C1 segment of cervical spinal cord (tissue), 14 donors: ENCODE measurements at places on chromosomes 11 and 22.

GRCh38 chr11:73317373-73317772 is 9.3 kb downstream of the ARHGEF17 start:
- no peak for DNase-seq

- DNase-seq: no peak
Measured at GRCh38 chr22:31075961-31076360, 5.2 kb upstream of the SMTN start.

GRCh38 chr22:20312396-20313191 is 7.3 kb downstream of the DGCR6L start:
- no peak for DNase-seq

- no peak for DNase-seq
Measured at GRCh38 chr11:134576721-134577171, 164.7 kb upstream of the B3GAT1 start.

DNA sequence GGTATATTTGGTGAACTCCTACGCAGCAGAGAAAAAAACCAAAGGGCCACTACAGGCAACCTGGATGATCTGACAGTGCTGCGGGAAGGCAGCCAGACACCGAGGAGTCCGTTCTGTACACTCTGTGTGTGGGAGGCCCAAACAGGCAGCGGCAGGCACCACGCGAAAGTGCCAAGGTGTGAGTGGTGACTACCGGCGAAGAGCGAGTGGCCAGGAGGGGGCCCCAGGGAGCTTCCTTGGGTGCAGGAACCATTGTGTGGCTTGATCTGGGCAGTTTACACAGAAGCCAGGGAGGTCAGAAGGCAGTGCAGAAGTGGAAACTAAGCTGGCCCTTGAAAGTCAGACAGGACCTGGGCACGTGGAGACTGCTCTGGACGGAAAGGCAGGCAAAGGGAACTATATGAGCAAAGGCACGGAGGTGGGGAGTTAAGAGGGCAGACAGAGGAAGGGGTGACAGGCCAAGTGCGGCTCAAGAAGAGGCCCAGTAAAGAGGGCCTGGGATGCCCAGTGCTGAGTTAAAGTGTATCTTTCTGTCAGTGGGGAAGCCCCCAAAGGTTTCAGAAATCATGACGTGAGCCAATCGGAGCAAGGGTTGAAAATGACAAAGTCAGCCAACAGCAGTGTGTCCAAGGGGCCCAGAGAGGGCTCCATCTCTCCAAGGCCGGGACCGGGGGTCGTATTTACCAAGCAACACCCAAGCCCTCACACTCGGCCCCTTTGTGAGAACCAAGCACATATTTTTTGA is 10.6 kb downstream of the TMEM184B start:
- DNase-seq: peak; percentile 56

DNA sequence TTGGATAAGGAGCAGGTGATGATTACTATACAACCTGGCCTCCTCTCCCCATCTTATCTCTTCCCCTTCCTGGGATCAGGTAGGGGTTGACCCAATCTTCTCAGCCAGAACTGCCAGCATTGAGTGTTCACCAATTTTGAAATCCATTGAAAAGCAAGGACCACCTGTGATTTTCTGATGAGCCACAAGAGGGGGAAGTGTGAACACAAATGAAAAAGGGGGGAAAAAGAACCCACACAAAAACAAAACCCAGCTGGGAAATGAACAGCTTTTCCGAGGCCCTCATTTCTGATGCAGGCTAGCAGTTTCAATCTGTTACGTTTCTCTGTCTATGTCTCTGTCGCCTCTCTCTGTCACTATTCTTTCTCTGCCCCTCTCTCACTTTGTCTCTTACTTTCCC is 161.9 kb downstream of the INSC start:
- DNase-seq: no peak

DNA sequence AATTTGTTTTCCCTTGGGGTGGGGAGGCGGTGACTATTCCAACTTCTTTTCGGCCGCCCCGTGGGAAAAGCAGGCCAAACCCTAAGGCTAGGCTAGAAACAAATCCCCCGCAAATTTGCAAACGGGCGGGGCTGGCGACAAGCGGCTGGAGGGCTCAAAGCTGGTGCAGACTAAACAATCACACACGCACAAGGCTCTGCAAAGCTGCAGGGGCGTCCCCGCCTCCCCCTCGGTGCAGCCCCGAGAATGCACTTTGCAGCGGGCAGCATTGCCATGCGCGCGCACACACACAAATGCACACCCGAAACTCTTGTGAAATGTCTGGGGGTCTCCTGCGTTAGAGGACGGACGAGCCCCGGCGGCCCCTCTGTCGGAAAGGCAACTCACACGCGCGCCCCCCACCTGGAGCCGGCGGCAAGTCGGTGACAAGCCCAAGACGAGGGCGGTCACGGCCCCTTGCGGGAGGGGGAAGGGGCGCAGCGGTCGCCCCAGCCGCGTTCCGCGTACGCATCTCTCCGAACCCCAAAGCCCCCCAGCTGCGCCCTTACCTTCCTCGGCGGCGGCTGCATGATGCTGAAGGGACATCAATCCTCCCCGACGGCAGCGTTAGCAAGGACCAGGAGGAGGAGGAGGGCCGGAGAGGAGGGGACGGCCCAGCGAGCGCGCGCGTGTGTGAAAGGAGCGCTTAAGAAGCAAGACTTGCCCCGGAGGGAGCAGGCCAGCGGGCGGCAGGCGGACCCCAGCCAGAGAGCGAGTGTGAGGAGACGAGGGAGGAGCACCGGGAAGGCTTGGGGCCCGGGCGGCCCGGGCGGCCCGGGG is 600 bp downstream of the FCHSD2 start:
- peak; percentile 64 for DNase-seq

- DNase-seq: no peak
Measured at GRCh38 chr11:18757811-18758210, 31.8 kb upstream of the IGSF22 start.

- DNase-seq: no peak
Measured at GRCh38 chr11:8035200-8035855, 45.7 kb upstream of the TUB start.

DNA sequence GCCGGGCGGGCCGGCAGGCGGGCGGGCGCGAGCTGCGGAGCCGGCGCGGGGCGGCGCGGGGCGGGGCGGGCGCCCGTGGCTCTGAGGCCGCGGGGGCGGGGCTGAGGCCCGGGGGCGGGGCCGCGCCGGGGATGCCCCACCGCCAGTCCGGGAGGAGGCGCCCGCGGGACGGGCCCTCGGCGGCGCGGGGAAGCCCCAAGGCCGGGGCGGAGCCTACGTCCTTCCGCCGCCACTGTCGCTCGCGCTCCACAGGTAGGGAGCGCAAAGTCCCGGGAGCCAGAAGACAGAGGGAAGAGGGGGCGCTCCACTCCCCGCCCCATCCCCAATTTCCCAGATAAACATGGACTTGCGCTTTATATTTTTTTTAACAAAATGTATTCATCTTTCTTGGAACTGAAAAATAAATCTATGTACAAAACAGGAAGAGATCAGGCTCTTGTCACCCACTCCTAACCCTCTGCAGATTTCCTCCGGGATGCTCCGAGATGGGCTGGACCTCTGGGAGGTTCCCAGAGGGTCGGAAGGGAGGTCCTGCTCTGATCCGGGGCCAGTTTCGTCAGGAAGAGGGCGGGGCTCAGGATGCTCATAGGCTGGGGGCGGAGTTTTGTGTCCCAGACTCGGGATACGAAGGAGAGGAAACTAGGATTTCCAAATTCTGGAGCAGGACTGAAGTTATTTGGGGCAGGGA is at the start of gene MAP4K2:
Gene MAP4K2 (minus strand): TSS at position 57 of the 688 bp plus-strand sequence. CDS start 65 bp downstream, outside the sequence.
- peak; percentile 53 for DNase-seq

GRCh38 chr11:108549319-108549885 is 44.2 kb downstream of the EXPH5 start:
- no peak for DNase-seq

DNA sequence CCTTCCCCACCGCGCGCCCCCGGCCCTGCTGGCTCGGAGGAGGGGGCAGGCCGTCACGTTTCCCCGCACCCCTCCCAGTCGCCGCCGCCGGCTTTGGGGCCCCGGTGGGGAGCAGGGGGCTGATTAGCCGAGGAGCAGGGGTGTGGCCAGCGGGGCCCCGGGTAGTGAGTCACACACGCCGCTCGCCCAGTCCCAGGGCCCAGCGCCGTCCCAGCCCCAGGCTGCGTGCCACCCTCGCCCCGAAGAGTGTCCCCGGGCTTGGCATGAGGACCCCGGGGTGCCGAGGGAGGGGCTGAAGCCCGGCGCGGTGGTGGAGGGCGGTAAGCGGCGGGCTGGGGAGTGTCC is 34.4 kb downstream of the PRDM11 start:
- peak; percentile 49 for DNase-seq

GRCh38 chr11:408154-409007 is 6.4 kb downstream of the SIGIRR start:
- DNase-seq: no peak

DNA sequence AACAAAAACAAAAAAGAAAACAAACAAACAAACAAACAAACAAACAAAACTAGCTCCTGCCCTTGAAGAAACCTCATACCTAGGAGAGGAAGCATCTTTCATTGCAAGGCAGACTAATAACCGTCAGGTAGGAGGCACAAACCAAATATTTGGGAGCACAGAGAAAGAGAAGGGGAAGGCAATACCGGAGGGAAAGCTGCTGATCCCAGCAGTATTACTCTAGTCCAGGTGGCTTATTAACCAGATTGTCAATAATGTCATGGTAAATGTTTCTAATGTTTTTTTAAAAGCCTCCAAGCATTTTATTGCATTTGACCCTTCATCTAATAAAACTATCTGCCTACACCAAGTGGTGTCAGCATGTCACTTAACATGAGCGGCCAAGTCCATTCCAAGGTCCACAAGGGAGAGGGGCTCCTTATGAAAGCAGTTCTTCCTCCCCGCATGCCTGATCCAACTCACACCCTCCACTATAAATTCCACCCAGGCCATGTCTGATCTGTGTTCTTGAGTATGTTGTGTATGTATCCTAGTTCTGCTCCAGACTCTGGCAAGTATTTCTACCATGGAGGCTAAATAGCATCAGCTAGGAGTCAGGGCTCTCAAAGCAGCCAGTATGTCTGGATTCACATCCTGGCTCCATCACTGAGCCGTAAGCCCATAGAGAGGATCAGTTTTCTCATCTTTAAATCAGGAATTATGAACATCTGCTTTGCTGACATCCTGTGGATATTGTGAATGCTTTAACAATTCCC is 208.1 kb upstream of the TENM4 start:
- no peak for DNase-seq

DNA sequence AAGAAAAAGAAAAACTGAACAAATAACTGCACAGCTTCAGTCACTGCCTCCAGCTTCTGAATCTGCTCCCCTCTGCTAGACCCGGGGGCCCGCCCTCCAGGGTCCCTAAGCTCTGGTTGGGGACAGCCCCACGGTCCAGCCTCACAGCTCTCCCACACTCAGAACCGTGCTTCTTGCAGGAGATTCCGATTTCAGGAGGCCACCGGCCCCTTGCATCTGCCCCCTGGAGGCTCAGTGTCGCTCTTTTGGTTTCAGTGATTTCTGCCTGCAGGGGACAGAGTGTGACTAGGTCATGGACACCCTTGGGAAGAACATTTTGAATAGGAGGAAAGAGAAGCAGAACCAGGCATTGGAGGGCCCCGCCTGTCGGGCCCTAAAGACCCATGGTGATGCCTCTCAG is 23.1 kb upstream of the RPS3 start:
- DNase-seq: no peak

- no peak for DNase-seq
Measured at GRCh38 chr11:102047305-102047924, at the start of gene CFAP300. Gene CFAP300, plus strand, starts transcription at chr11:102047437. Its CDS starts 34 bp downstream, at chr11:102047471.

DNA sequence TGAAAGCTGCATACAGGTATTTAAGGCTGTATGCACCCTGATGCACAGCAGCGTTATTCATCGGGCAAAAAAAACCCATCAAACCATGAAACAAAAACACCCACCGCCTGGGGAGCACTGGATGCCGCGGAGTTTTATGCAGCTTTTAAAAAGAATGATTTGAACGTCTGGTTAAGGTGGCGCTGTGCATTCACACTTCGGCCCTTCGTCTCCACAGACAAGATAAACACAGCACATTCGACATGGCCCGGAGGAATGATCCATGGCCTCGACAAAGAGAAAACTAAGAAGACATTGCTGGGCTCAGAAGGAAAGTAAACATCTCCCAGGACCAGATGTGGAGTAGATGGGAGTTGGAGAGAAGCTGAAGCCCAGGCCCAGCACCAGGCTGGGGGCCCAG is 40.8 kb upstream of the GAL start:
- DNase-seq: no peak

DNA sequence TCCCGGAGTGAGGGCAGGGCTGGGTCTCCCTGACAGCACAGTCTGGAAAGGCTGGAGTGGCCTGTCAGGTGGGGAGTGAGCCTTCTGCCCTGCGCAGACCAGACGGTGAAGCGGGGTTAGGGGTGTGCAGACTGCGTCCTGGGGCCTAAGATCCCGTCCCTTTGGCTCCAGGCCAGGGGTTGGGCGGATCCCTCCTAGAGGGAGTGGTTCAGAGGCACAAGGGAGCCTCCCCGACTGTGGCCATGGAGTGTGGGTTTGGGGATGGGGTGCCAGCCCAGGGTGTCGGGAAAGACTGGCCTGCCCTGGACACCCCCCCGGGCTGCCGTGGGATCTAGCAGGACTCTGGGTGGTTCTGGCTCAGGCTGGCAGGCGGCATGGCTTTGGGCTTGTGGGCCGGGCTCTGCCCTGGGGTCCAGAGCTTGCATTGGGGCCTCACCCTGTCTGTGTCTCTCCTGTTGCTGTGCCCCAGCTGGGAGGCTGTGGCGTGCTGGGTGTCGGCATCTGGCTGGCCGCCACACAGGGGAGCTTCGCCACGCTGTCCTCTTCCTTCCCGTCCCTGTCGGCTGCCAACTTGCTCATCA is 19.5 kb downstream of the TSPAN4 start:
- DNase-seq: no peak

DNA sequence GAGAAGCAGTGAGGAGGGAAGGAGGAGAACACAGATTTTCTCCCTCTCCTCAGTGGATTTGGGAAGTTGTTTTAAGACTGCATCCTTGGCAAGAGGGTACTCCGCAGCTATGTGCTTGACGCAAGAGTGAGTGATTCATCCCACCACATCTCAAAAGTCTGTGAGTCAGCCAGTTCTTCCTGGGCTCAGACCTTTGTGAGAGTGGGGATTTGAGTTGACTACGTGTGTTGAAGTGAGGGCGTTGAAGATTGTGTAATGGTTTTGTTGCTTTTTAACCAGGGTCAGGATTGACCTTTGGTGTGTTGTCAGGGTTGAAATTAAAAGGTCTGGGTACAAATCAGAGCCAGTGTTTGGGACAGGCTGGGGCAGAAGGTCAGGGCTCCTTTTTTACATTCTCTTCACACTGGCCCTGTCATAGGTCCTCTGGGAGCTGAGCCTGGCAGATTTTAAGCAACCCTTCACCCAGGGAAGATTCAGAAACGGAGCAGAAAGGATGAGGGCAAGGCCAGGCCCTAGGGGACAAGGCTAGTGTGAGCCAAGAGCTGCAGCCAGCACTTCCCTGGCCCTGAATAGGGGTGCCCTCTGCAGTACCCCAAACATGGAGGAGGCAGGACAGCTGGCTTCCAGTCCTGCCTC is 4.2 kb upstream of the C11orf86 start:
- no peak for DNase-seq

GRCh38 chr22:32880893-32881596 is 79.5 kb downstream of the TIMP3 start:
- DNase-seq: no peak
